ENCODE measurements at places on chromosomes 2 and 18. TPM values are rescaled to one million over a fixed set of nuclear protein-coding genes. Genes with fewer than 3 reads are reported as not detected.

DNA sequence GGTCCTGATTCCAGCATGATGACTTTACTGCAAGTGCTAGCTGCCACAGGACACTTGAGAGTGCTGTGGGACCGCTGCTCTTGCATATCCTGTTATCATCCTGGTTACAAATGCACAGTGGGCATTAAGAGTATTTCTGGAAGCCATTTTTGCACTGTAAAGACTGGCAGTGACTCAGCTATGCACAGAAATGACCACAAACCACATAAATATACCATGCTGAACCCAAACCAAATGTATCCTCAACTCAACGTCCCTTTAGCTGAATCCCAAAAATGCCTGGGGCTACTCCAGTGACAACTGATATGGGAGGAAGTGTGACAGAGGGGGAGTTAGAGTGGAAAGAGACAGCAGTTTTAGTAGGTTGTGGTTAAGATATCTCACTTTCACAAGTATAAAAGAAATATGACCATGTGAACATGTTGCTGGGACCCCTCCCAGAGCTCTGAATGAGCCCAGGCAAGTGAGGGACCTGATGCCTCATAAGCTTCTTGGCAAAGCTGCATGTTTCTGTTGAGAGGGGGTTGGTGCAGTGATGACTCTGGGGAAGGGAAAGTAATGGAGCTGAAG, 37.3 kb downstream of the RHBDD1 start:
- DNase-seq, result no peak

GRCh38 chr2:1129982-1130381, 179.3 kb downstream of the SNTG2 start:
- no peak for DNase-seq

DNA sequence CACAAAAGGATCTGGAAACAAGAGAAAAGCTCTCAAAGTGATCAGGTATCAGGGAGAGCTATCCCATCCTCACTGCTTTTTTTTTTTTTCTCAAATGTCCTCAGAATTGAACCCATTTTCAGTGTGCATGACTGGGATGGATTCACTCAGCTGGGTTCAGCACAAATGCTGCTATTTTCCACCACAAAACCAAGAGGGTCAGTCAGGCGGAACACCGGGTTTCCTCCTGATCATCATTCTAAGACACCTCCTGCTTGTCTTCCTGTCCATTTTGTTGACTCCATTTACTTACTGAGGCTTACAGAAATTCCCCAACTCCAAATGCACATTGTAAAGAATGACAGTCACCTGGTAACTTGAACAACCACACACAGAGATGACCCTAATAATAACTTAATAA, 39.9 kb downstream of the CYRIA start:
- DNase-seq, result no peak

- peak; percentile 51 for DNase-seq
Measured at GRCh38 chr18:5895876-5896740, 786 bp upstream of the TMEM200C start.

- peak; percentile 48 for DNase-seq
Measured at GRCh38 chr2:112646102-112646719, 472 bp downstream of the SLC20A1 start.

- peak; percentile 43 for DNase-seq
Measured at GRCh38 chr2:186594001-186594722, 4.3 kb downstream of the ITGAV start.

GRCh38 chr2:37880551-37880950, 44.5 kb upstream of the RMDN2 start:
- no peak for DNase-seq

DNA sequence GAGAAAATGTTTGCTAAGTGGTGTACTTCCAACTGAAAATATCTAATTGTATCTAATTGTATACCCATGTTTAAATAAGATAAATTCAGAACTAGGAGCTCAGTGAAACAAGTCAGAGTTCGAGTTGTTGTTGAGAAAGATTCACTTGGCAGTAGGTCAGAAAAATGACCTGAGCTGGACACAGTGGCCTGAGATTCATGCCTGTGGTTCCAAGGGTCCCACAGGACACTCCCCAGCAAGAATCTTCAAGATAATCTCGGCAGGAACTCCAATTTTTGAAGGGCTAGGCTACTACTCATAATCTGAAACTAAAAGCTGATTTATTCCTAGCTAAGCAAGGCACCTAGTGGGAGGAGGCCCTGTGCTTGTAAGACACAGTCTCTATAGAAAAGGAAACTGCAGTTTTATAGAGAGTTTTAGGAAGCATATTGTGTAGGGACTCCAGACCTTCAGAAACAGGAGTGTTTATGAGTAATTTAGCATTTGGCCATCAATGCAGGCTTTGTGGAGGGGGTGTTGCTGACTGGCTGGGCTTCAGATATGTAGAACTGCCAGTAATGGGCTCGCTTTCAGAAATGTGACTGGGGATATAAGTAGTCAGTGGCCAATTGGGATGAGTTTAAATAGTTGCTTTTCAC, 43.2 kb downstream of the SP140 start:
- no peak for DNase-seq

DNA sequence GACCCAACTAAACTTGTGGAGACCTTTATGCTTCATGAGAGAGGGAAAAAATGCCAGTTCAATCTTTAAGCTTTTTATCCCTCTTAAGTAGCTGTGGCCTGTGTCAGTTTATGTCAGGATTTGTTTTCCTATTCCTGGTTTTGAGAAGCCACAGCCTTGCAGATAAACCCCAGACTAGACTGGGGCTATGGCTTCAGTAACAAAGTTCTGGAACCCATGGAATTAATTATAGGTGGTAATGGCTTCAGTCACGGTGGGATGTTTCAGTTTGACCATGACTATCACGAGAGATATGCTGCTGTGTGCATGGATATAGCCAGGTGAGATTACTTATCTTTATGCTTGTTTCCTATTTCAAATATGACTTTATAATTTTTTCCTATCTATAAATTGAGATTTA, 134.8 kb downstream of the RAPGEF4 start:
- no peak for DNase-seq

- no peak for DNase-seq
Measured at GRCh38 chr2:227960317-227960716, 88.9 kb downstream of the DAW1 start.

GRCh38 chr18:2662990-2663389, 7.5 kb downstream of the SMCHD1 start:
- DNase-seq, result no peak

DNA sequence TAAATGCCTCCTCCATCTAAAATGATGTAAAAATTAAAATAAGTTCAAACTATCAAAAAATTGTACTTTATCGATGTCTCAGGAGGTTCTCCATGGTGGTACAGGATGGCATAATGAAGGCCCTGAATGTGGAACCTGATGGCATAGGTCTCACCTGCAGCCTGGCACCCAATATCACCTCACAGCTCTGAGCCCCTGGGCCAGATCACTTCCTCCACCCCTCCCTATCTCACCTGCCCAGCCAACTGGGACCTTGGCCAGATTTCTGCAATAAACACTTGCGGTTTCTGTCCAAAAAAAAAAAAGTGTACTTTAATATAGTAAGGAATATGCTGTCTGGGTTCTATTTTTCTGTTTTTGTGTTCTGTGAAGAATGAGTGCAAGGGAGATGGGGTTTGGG, 6.7 kb upstream of the RBM45 start:
- DNase-seq, result no peak

- DNase-seq, result no peak
Measured at GRCh38 chr2:39991298-39991697, 212.2 kb upstream of the THUMPD2 start.

Gene LYPD6
- 10.2 TPM for total RNA-seq

Gene GALNT14
- total RNA-seq, result 31.5 TPM
